ENCODE measurements at places on chromosomes 2 and 18.

DNA sequence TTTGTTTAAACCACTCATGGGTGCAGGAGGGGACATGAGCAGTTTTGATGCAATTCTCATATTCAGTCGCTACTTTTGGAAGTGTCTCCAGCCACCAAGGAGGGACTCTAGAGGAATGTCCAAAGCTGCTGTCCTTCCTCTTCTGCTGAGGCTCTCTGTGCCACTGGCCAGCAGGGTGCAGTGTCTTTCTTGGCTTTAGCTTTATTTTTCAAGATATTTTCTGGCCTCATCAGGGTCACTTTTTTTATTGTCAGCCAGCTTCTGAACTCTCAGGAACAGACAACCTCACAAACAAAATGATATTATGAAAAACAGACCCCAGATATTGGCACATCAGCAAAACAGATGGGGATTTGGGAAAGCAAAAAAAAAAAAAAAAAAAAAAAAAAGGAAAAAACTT, 289.3 kb upstream of the ZSWIM2 start:
- DNase-seq = no peak

DNA sequence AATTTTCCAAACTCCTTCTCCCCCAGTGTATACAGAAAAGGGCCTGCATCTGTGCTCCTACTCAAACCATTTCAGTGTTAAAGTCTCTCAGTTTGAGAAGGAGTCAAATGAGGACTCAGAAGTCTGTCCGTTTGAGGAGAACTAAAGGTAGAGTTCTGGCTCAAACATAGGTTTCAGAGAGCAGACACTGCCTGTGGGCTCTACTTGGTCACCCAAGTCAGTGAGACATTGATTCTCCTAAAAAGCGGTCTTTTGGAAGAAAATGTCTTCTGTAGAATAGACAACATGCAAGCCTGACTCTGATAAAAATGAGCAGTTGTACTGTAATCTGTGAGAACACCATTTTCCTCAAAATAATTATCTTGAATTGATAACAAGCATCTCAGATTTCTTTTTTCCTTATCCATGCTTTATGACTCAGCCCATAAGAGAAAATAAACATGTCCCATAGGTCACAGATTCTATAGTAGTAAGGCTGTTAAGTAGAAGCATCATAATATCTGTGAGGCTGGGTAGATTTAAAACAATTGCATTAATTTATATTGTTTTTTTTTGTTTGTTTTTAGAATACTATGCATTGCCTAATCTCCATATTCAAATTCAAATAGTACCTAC, 82.8 kb downstream of the ASXL3 start:
- DNase-seq = no peak

- DNase-seq = no peak
Observed at GRCh38 chr2:127176371-127177311, 43.5 kb downstream of the CYP27C1 start.

- no peak for DNase-seq
Observed at GRCh38 chr2:70771446-70771845, 3.4 kb upstream of the ADD2 start.

DNA sequence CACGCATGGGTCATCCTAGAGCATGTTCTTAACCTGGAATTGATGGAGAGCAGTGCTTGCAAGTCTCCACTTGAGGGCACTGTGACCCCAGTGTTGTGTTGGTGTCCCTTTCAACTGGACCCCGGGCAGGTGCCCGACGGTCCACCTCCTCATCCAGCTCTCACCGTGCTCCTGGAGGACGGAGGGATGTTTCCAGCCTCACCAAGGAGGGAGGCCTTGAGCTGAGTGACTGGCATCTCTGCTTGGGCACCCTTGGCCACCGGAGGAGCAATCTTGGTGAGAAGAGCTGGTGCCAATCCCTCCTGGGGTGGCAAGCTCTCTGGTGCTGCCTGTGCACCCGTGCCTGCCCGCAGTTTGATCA, 45.4 kb upstream of the ASB18 start:
- no peak for DNase-seq

- no peak for DNase-seq
Observed at GRCh38 chr2:72576459-72576858, 249.4 kb downstream of the EXOC6B start.

- DNase-seq = no peak
Observed at GRCh38 chr18:76491776-76492668, 3.0 kb downstream of the ZNF516 start.
